ENCODE measurements at places on chromosomes 2 and 18. TPM values are rescaled to one million over a fixed set of nuclear protein-coding genes. Genes with fewer than 3 reads are reported as not detected.

- DNase-seq = no peak
These were observed 88.0 kb downstream of the COMMD1 start for GRCh38 chr2:61993422-61994024.

GRCh38 chr2:96775160-96775559 lies 14.5 kb downstream of the CNNM4 start:
- DNase-seq = no peak

GRCh38 chr2:165617741-165618481 lies 148.4 kb downstream of the CSRNP3 start:
- no peak for DNase-seq

The NPHP1 gene
- total RNA-seq = 1.2 TPM

DNA sequence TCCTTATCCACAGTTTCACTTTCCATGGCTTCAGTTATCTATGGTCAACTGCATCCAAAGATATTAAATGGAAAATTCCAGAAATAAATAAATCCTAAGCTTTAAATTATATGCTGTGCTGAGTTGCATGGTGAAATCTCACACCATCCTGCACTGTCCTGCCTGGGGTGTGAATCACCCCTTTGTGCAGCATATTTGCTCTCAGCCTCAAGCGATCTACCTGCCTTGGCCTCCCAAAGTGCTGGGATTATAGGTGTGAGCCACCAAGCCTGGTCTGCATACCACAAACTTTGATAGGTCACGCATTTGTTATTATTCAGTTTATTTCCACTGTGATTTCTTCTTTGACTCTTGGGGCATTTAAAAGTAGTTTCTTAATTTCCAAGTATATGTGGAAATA lies 117.2 kb downstream of the SPIRE1 start:
- DNase-seq = no peak

The CDK15 gene
- not detected for total RNA-seq

- DNase-seq = no peak
These were observed 83.9 kb downstream of the ITSN2 start for GRCh38 chr2:24276349-24276899.

GRCh38 chr2:189231719-189232323 lies 52.3 kb upstream of the COL5A2 start:
- no peak for DNase-seq

- no peak for DNase-seq
These were observed 129.2 kb downstream of the IKZF2 start for GRCh38 chr2:213021971-213022899.

The HK2 gene
- total RNA-seq = 45.4 TPM

DNA sequence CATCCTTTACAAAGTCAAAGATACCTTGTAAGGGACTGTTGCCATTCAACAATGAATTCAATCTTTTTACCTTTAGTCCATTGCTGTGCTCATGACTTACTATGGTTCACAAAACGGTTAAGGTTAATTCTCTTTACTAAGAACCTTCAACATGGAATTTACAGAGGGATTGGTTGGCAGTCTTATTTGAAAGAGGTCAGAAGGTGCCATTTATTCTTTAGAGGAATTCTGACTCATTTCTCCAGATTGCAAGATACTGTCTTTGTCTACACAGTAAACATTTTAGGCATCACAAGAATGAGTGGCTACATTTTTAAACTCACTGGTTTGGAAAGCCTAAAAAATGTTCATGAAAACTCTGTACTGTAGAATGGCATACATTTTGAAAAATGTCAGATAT lies 17.4 kb downstream of the KCNH7 start:
- DNase-seq = no peak

DNA sequence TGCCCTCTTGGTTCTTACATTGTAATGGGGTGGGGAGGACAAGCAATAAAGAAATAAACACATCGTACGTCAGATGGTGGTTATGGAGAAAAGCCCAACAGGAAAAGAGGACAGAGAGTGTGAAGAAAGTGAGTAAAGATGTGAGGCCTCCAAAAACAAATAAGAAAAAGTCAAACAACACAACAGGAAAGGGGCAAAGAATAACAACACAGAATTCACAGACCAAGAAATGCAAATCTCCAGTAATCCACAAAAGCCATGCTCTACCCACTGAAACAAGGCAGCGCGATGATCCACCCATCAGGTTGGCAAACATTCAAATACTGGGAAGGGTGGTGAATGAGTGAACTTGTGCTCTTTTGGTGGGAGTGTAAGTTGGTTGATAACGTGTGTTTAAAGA lies 16.7 kb upstream of the DUSP2 start:
- no peak for DNase-seq

DNA sequence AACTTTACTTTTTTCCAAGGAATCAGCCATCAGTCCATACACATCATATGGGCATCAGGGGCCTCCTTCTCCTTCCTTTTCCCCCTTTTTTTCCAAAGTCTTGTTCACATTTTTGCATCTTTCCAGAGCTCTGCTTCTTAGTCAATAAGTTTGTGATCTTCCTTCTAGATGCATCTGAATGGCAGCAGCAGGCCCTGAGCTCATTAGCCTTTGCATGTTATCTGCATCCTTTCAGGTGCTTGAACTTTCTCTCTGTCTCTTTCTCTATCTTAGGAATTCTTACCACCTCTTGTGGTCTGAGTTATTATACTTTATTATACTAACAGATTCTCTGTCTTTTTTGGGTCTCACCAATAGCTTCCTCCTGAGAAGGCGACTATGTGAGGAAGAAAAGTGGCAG lies 312.4 kb upstream of the FANCL start:
- DNase-seq = no peak

DNA sequence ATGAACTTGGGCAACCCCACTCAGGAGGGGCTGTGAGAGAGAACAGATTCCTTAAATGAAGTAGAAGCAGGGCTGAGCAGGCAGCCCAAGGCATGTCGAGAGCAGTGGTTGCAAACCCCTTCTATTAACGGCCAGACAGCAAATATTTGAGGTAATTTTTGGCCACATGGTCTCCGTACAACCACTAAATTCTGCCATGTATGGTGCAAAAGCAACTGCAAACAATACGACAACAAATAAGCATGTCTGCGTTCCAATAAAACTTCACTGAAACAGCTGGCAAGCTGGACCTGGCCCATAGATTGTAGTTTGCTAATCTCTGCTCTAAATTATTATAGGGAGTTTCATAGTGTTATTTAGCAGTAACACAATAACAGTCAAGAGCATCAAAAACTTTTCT lies 217.0 kb upstream of the ZNF521 start:
- DNase-seq = no peak

DNA sequence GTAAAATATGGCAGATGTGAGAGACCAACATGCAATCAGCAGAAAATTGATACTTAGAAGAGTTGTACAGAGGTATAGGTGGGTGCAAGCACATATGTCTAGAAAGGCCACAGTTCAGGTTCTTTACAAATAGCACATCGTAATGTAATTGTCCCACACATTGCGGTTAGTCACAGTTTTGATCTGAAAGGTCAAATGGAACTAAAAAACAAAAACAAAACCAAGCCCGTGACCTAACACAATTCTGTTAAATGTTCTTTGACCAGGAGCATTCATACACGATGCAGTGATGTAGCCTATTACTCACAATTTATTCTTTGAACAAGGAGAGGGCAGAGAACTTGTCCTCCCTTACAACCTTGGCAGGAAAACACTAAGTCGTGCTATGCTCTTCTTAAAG lies 108.9 kb upstream of the MAP4K3 start:
- no peak for DNase-seq

The MROH2A gene
- 2.1 TPM for total RNA-seq

The TBR1 gene
- not detected for total RNA-seq

DNA sequence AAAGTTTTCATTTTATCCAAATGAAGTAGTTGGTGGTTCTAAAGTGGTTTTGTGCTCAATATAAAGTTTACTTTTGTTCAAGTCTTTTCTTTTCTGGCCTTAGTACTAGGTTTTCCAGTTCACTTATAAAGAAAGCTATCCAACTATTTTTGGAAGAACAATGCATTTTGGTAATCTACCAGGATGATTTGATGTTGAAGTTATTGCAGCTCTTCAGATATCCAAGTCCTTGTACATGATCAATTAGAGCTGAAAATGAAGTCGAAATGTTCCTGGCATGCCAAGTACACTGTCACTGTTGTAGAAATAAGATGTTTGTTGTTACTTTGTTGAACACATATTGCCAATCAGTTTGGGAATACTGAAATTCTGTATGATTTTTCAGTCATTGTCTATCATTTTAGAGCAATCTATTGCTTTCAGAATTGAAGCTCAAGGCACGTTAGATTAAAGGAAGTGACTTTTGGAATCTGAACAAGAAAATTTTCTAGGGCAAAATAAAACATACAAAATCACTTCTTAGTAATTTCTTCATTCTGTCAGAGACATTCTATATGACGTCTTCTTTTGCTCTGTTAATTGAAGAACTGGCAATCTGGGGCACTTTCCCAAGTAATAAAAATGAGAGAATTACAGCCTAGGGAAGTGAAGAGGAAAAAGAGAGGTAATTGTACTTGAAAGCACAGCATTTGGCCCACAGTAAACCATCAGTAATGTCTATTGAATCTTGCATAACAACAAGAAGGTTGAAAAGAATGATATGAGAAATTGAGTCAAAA lies 232.3 kb downstream of the MREG start:
- DNase-seq = no peak

DNA sequence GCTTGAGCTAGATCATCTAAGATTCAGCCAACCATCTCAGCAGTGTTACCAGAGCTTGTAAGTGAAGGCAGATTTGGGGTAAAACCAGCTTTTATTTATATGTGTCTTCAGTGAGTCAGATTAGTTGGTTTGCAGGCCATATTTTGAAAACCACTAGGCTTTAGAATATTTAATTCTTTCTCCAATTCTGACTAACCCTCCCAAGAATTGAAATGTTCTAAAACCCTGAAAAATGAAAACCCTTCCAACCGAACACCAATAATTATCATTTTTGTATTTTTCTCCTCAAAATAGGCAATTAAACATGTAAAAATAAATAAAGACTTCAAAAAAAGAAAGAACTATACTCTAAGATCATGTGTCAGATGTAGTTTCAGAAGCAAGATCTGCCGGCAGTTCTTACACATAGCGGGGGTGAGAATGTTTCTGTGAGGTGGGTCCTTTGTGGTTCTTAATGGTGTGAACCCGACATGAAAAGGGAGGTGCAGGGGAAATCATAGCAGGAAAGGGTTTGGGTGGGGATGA lies 14.2 kb downstream of the PLEK start:
- no peak for DNase-seq

- no peak for DNase-seq
These were observed 46.2 kb downstream of the AKAIN1 start for GRCh38 chr18:5150894-5151293.

GRCh38 chr18:35457140-35457704 lies 40.5 kb downstream of the INO80C start:
- no peak for DNase-seq

The TMEM247 gene
- not detected for total RNA-seq

The FEV gene
- total RNA-seq = 2.1 TPM

The APLF gene
- 4.9 TPM for total RNA-seq

The ECEL1 gene
- total RNA-seq = not detected

DNA sequence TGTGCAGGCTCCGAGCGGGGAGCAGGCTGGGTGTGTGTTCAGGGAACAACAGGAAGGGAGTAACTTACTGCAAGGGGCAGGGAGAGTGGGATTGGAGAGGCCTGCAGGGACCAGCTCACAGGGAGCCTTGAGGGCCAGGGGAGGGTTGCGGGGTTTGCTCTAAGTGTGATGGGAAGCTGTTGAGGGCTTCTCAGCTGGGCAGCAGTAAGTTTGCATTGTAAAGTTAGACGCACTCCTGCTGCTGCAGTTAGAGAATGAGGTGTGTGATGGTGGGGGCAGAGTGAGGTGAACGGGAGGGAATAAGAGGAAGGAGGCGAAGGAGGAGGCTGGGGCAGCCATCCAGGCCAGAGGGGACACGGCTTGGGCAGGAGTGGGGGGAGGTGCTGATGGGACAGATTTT lies 53.4 kb downstream of the BOLA3 start:
- no peak for DNase-seq

DNA sequence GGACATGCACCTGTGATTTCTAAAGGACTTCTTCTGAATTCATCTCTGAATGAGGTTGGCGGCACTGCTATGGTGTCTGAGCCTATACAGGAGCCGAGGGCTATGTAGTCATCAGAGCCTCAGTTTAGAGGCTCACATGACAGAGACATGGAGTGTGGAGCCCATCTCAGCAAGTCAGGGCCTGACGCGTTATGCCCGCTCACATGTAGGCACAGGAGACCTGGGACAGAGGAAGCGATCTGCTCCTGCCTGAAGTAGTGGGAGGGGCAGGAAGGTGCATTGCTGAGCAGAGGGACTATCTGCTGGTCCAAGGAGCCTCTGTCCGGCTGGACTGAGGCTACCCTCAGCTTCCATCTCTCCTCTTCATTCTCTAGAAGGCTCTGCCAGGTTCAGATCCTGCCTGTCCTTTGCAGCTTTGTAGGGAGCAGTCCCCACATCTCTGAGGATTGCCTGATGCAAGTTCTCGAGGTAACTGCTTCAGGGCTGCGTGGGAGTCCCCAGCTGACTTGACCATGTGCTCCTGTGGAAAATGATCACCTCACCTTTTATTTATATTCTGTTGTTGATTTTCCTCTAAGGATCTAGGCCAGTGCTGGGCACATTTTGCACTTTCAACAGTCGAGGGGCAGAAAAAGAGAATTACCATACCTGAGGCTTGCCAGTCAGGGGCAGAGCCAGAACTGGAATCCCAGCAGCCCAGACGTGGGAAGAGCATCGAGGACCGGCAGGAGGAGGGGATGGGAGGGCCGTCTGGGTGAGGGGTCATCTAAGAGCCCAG lies 16.6 kb downstream of the KLHL29 start:
- no peak for DNase-seq

GRCh38 chr2:210188190-210188589 lies 17.0 kb upstream of the KANSL1L start:
- no peak for DNase-seq

GRCh38 chr2:168422584-168422983 lies 33.5 kb upstream of the CERS6 start:
- DNase-seq = no peak

DNA sequence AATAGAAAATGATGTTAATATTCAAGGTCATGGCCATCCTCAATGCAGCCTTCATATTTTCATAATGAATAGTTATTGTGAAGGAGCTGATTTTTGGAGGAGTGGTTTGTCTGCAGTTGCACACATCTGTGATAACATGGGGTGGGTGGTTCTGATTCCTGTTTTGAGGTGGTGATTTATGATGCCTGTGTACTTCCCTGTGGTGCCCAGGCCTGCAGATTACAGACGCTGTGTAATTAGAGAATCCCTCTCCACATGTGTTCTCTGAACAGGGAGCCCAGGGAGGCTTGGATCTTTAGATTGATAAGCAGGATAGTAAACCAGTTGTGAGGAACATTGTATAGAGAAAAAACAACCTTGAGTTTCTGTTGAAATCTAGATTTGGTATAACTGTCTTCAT lies 117.5 kb downstream of the AGAP1 start:
- DNase-seq = no peak

The PARD3B gene
- total RNA-seq = 15.8 TPM

GRCh38 chr2:240619506-240620148 lies 5.7 kb upstream of the GPR35 start:
- no peak for DNase-seq

DNA sequence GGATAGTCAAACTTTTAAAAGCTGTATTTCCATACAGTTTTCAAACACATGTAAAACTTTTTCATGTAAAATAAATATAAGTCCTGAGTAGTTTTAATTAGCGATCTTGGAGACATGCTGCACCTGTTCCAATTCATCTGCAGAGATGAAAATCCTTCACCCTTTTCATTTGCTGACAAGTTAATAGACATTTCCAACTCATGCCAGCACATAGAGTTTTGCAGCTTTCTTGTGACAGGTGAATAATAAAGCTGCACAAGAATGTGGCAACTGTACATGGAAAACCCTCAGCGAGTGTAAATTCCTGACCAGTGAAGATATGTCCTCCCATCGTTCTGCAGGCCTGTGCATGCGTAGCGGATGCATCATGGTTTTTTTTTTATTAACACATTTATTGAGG lies 771.4 kb downstream of the TDRD15 start:
- DNase-seq = no peak

- DNase-seq = no peak
These were observed 945 bp downstream of the HAT1 start for GRCh38 chr2:171923206-171923605.
